ENCODE measurements at places on chromosomes 6 and 20. TPM values are rescaled to one million over a fixed set of nuclear protein-coding genes. Genes with fewer than 3 reads are reported as not detected.

The NDUFAF4 gene
- total RNA-seq = 32.1 TPM

The SPATA25 gene
- 6.3 TPM for total RNA-seq

The SOX12 gene
- total RNA-seq = 57.1 TPM

The HTR1E gene
- not detected for total RNA-seq
